T-helper 2 cell treated with Interferon-gamma antibody and Interleukin-4, amounts not matched to agents 5 μg/mL and 100 μg/mL, for 36 hours (primary cell): ENCODE measurements at places on chromosomes 1 and 21.

GRCh38 chr1:53368314-53369033 is 40.6 kb upstream of the LRP8 start:
- peaks cover 17% of the 10 kb centered on the region for H3K4me1 ChIP-seq
- H3K27me3 ChIP-seq: peaks cover 6% of the 10 kb centered on the region
- H3K36me3 ChIP-seq: no peaks in the 10 kb centered on the region

- H3K27ac ChIP-seq: no peak overlapping the region
- H3K36me3 ChIP-seq: peaks cover 11% of the 10 kb centered on the region
- DNase-seq: no peak
- H3K27me3 ChIP-seq: peaks cover 8% of the 10 kb centered on the region
These were observed 100.0 kb upstream of the EDEM3 start for GRCh38 chr1:184854496-184855140.

- H3K4me3 ChIP-seq: no peak overlapping the region
- no peaks in the 10 kb centered on the region for H3K27me3 ChIP-seq
- peaks cover 44% of the 10 kb centered on the region for H3K36me3 ChIP-seq
- H3K4me1 ChIP-seq: peaks cover 17% of the 10 kb centered on the region
These were observed 24.4 kb downstream of the RCAN3 start for GRCh38 chr1:24526940-24527542.

- H3K36me3 ChIP-seq: no peaks in the 10 kb centered on the region
- H3K4me3 ChIP-seq: no peak overlapping the region
- DNase-seq: no peak
- H3K4me1 ChIP-seq: no peaks in the 10 kb centered on the region
These were observed 522.6 kb upstream of the PLXNA2 start for GRCh38 chr1:208766832-208767231.

GRCh38 chr1:35844826-35845225 is 37.0 kb downstream of the AGO4 start:
- no peaks in the 10 kb centered on the region for H3K27me3 ChIP-seq
- no peak for DNase-seq
- no peaks in the 10 kb centered on the region for H3K4me1 ChIP-seq
- no peak overlapping the region for H3K27ac ChIP-seq
- H3K36me3 ChIP-seq: peaks cover 15% of the 10 kb centered on the region
